ENCODE measurements at places on chromosomes 12 and 14.
A peak's percentile ranks its signal among the peaks of the same experiment; 100 is the strongest.

DNA sequence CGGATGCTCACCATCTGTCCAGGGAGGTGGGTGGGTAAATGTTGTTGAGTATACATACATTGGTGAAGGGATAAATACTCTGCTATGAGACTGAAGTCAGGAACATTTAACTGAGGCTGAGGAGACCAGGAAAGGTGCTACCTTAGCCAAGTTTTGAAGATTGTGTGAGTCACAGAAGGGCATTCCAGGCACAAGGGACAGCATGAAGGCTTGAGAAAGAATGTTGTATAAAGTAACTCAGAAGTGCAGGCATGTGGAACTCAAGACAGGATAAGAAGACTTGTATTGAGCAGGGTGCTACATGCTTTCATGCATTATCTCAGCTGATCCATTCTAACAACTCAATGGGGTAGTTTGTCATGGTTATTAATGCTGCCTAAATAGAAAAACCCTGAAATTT is 112.7 kb downstream of the IPO8 start:
- no peak for DNase-seq

GRCh38 chr12:25254271-25254880 is 3.6 kb upstream of the KRAS start:
- DNase-seq: no peak

GRCh38 chr14:98766818-98767217 is 505.2 kb downstream of the BCL11B start:
- no peak for DNase-seq

DNA sequence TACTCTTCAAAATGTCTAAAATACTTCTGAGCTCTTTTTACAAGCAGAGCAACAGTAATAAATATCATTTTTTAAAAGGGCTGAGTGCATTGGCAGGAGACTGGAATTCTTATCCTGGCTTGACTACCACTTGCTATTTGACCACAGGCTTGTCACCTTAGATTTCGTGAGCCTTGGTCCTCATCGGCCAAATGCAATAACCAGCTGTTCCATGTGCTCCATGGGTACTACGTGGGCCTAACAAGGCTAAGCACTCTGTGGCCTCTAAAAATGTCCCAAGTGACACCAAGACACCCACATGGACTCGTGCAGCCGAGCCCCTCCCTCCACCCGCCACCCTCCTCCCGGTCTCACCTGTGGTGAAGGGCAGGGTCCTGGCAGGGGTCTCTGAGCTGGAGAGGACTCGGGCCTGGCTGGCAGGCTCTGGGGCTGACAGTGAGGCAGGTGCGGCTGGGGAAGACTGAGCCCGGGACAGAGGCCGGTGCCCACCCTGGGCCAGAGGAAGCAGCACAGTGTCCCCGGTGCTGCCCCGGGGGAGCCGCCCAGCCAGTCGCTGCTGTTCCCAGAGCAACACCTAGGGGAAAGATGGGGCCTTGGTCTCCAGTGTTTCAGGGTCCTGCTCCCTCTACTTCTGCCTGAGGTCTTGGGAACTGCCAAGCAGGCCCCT is 20.1 kb downstream of the SLC48A1 start:
- DNase-seq: no peak

DNA sequence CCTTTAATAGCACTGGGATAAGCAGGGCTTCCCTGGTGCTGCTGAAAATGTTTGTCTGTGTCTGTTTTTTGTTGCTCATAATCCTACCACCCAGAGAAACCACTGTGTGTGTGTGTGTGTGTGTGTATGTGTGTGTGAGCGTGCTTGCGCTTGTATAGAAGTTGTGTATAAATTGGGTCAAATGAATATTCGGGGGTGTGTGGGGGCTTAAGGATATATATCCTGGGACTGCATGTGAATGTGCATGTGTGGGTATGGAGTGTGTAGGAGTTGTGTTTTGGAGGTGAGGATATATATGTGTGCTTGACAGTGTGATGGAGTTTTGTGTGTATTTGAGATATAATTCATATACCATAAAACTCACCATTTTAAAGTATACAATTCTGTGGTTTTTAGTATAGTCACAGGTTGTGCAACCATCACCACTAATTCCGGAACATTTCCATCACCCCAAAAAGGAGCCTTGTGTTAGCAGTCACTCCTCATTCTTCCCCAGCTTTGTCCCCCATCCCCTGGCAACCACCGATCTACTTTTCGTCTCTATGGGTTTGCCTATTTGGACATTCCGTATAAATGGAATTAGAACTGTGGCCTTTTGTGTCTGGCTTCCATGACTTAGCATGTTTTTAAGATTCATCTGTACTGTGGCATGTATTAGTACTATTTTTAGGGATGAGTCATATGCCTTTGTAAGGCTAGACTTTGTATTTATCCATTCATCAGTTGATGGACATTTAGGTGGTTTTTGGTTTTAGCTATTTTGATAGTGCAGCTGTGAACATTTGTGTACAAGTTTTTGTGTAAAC is 25.6 kb downstream of the TCTN1 start:
- peak; percentile 49 for DNase-seq

DNA sequence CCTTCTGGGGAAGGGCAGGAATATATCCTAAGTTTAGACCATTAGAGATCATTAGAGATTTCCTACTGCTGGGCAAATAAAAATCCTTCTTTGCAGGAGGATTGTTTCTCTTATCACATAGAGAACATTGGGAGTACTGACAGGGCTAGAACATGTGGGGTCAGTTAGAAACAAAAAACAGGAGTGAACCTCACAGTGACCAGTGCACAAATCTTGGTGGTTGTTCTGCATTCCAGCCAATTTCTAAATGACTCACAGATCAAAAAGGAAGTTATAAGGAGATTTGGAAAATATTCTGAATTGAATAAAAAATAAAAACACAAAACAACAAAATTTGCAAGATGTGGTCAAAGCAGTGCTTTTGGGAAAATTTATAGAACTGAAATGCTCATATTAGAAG is 118.8 kb downstream of the LLPH start:
- no peak for DNase-seq

- DNase-seq: no peak
Observed at GRCh38 chr12:126383506-126383905, 1318.3 kb downstream of the AACS start.

GRCh38 chr12:56267443-56268071 is 815 bp downstream of the COQ10A start:
- DNase-seq: no peak

DNA sequence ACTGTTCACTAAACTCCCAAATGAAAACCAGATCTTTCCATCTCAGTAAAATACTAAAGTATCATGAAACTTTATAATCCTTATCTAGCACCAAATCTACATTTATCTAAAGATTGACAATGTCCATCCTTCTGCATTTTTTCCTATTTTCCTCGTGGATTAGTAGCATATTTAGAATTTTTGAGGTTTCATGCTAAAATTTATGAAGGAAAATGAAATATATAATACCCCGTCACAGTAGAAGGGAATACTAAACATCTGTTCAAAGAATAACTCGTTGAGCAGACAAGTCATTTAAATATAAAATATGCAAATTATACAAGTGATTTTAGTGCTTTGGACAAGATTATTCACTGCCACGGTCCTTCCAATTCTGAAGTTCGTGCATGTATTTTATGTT is 122.7 kb upstream of the SLCO1C1 start:
- no peak for DNase-seq

DNA sequence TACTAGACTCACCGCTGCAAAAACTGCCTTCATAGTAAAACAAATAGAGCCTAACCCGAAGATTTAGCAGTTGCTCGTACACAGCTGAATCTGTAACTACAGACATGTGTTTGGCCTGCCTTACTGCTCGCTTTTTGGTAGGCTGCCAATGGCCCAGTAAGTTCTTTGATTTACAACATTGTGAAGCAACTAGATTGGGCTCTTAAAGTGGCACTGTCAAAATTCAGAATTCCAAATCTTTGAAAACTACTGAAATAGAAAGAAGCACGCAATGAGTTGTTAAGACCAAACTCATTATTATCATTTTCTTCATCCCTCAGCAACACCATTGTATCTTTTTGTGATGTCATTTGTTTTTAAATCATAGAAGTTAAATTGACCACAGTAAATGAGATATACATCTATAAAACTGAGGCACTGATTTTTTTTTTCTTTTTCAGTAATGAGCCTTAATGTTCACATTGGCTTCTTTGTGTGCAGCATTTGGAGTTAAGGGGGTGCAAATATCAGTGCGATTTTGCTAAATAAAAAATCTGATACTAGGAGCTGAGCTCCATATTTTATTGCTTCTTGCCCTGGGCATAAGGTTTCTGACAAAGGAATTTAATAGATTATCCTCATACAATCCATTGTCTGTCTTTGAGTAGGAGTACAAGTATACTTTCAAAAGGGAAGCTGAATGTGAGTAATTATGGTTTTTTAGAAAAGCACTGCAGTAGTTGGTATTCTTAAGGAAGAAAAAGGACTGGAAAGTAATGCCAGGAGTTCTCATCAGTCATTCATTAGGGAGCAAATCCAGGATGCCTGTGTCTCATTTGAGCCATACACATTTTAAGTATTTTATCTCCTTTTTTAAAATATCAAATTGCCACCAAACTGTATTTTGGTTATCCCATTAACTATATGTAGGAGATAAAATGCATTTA is 138.5 kb downstream of the KICS2 start:
- DNase-seq: no peak

DNA sequence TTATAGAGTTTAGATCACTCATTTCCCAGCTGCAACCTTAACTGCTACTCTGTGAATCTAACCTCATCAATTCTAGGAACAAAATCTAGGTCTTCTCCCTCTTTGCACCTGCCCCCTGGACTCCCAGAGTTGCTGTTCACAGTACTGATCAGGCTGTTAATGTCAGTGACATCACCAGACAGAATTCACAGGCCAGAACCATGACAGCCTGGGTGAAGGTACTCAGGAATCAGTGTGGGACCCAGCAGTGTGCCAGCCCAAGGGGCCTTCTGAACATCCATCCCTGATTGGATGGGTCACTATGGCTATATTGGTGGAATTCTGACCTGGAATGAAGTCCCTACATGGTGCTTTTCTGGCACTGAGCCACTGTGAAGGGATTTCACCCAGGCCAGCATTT is 72.8 kb downstream of the CLMN start:
- no peak for DNase-seq

- no peak for DNase-seq
Observed at GRCh38 chr12:49969027-49969426, 3.7 kb upstream of the AQP6 start.

- no peak for DNase-seq
Observed at GRCh38 chr14:66464261-66464660, 21.9 kb upstream of the CCDC196 start.

DNA sequence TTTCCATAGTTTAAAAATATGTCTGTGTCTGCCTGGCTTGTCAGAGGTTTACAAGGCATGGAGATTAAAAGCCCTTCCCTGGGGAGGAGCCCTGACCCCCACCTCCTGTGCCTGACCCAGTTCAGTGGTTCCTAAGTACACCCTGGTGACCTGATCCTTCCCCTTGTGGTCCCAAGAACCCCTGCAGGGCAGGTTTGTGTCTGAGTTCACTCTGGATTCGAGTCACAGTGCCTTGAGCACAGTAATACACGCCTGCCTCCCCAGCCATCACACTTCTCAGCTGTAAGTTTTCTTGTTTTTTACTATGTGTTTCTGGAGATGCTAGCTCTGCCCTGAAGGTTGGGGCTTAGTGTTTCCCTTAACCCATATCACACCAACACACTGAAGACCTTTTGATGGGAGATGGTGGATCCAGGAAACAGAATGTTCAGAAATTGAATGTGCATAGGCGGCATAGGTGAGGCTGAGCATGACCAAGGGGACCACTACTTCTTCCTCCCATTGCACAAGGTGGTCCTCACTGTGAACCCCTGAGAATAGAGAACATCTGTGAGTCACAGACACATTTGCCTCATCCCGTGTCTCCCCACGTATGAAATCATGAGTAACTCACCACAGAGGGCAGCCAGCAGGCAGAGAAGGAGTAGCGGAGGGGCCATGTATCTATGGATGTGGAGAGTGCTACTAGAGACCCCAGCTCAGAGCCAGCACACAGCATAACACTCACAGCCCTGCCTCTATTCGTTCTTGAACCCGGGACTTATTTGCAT is 962.9 kb downstream of the TMEM121 start:
- DNase-seq: no peak

GRCh38 chr12:32229971-32230612 is 123.4 kb downstream of the BICD1 start:
- no peak for DNase-seq

DNA sequence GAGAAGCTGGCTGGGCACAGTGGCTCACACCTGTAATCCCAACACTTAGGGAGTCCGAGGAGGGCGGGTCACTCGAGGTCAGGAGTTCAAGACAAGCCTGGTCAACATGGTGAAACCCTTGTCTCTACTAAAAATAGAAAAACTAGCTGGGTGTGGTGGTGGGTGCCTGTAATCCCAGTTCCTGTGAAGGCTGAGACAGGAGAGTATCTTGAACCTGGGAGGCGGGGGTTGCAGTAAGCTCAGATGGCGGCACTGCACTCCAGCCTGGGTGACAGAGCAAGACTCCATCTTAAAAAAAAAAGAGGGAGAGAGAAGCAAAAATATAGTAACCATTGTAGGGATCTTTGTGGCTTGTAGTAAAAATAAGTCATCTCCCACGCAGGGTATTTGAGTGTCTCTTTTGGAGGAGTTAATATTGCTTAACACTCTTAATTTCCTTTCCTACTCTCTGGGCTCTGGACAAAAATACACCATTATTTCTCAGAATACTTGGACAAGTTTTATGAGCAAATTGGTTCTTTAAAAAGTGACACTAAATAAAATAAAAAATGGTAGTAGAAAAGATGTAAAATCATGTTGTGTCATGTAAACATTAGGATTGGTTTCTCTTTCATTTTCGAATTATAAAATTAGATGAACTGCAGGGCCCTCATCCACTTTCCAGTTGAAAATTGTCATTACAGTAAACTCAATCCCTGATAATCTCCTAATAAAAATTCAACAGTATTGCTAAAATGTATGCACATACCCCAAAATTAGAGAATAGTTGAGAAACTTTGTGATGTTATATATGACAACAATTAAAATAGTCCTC is 61.1 kb upstream of the C12orf71 start:
- peak; percentile 49 for DNase-seq

DNA sequence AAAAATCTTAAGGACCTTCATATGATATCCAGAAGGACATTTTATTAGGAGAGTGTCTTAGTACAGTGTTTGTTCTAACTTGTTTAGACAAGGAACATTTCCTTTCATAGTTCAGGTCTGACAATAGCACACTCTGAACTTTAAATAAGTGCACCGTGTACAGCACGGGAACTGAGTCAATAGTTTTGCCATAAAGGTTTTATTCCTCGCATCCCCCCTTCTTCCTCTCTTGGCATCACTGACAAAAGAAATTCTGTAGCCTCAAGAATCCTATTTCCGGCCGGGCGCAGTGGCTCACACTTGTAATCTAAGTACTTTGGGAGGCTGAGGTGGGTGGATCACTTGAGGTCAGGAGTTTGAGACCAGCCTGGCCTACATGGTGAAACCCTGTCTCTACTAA is 58.3 kb downstream of the TMCC3 start:
- DNase-seq: no peak

- no peak for DNase-seq
Observed at GRCh38 chr14:22896356-22896755, 13.3 kb downstream of the REM2 start.

GRCh38 chr12:100229876-100230275 is 29.3 kb downstream of the ACTR6 start:
- DNase-seq: no peak

- DNase-seq: no peak
Observed at GRCh38 chr12:47946413-47947323, 16.7 kb upstream of the TMEM106C start.

Data from MM.1S (cell line).